ENCODE measurements at places on chromosomes 6 and 20.
A peak's percentile ranks its signal among the peaks of the same experiment; 100 is the strongest.

- DNase-seq: no peak
Measured at GRCh38 chr6:155591741-155592140, 136.1 kb upstream of the NOX3 start.

DNA sequence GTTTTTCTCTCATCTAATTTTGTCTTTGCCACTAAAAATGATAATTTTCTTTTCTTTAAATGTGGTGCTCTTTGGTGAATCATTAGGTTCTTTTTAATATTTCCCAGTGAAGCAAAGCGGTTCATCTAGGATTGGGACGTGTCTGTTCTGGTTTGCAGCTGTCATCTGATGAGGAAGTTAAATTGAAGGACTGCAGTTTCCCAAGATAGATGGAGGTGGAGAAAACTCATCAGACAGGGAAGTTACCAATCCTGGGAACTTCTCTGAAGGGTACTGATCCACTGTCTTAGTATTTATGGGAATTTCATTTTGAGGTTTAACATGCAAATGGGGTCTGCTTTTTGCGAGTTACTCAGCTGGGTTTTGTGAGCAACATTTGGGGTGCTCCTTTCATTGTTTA, 2.4 kb upstream of the AARS2 start:
- DNase-seq: no peak

DNA sequence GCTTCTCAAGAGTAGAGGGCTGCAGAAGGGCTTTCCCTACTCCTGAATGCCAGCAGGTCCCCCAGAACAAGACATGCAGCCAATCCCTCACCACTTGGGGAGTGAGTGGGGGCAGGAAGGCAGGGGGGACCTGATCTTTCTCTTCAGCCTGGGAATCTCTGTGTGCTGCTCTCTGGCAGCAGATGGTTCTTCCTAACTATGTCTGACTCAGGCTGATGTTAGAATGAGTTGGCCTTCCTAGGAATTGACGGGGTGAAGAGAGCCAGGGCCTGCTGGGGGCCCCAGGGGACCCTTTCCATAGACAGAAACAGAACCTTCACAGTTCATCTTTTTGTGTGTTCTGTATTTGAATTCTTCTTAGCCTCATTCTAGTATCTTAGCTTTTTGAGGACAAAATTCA, 29.0 kb upstream of the TCP11 start:
- no peak for DNase-seq

- no peak for DNase-seq
Measured at GRCh38 chr20:36472637-36473090, 68.7 kb upstream of the MYL9 start.

GRCh38 chr20:49132995-49133478, 55.1 kb downstream of the STAU1 start:
- no peak for DNase-seq

- no peak for DNase-seq
Measured at GRCh38 chr20:47326658-47327268, 29.7 kb downstream of the ZMYND8 start.

DNA sequence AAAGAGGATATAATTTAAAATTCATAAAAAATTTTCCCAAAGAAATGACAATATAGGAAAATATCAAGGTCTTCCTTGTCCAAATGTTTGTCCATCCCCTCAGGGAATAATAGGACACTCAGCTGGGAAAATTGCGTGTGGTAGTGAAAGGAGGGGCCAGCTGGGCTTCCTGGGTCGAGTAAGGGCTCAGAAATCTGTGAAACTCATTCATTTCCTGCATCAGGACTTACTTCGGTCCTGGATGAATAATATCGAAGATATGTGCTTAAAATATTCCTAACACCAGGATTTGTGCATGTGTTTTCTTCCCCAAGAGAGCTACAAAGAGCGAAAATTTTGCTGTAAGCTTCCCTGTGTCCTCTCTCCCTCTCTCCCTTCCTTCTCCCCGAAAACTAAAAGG, 118.2 kb upstream of the GJE1 start:
- DNase-seq: no peak

- DNase-seq: no peak
Measured at GRCh38 chr20:41932431-41932830, 314.3 kb upstream of the CHD6 start.

GRCh38 chr20:41063442-41063841, 34.8 kb downstream of the TOP1 start:
- no peak for DNase-seq

DNA sequence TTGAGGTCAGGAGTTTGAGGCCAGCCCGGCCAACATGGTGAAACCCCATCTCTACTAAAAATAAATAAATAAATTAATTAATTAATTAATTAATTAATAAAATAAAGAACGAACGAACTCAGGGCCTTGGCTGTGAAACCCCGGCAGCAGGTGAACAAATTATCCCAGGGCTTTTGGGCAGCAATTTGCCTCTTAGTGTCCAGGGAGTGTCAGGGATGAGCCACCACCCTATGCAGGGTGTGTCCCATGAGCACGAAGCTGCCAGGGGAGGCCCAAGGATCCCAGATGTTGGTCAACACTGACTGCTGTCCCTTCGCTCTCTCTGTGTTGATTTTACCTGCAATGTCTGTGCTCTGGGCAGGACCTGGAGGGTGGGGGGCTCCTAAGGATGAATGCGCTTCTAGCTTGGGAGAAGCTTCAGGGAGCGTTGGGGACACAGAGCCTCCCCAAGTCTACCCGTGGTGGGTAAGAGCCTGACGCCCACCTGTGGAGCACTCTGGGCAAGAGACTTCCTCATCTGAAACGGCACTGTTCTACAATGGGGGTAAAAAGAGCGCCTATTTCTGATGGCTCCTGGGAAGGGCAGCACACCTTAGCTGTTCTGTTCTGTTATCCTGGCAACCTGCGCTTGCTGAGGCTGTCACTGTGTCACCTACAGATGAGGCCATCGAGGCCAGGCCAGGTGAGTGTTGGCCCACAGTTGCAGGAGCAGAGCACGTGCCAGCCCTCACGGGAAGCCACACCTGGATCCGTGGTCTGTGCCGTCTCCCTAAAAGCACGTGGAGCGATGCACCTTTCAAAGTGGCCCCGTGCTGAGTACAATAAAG, 125.5 kb upstream of the CDH4 start:
- DNase-seq: no peak

GRCh38 chr6:135054226-135054568, 425 bp downstream of the HBS1L start:
- DNase-seq: no peak

GRCh38 chr6:124999105-124999764, 37.0 kb downstream of the RNF217 start:
- DNase-seq: no peak

- DNase-seq: no peak
Measured at GRCh38 chr6:139290787-139291311, 949 bp downstream of the TXLNB start.

- DNase-seq: no peak
Measured at GRCh38 chr6:151263967-151264366, 24.2 kb downstream of the AKAP12 start.

- peak; percentile 24 for DNase-seq
Measured at GRCh38 chr6:14123386-14124111, 6.0 kb downstream of the CD83 start.

GRCh38 chr6:40961831-40962230, 77.2 kb downstream of the UNC5CL start:
- no peak for DNase-seq

- no peak for DNase-seq
Measured at GRCh38 chr20:16816192-16816591, 68.0 kb downstream of the OTOR start.

DNA sequence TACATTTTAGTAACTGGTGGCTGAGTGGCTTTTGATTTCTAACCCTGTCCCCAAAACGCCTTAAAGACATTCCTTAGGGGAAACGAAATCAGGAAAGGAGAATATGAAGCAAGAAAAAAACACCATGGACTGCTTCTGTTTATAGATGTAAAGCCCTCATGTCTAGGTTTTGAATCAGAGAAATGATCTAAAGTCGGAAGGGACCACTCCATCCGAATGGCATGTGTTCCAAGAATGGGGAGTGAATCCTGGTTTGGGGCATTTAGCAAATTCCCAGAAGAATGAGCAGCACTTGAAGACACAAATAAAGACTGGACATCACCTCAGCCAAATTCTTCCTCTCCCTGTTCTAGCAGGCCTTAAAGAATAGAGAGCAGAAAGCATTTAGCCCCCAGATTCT, 65.6 kb downstream of the CAP2 start:
- no peak for DNase-seq

DNA sequence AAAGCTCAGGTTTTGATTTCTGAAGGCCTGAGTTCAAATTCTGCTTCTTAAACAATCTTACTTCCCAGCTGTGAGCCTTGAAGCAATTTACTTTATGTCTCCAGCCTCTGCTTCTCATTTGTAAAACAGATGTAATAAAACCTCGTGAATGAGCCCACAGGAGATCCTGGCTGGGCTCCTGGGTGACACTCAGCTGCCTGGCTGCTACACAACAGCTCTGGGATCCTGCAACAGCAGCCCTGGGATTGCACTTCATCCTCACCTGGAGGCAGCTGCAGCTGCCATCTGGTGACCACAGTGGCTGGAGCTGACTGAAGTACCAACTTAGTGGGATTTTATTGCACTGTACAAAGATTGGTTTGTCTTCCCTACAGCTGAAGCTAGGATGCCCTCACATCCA, 98.6 kb downstream of the NDUFAF5 start:
- no peak for DNase-seq

GRCh38 chr6:40640599-40641227, 53.5 kb upstream of the LRFN2 start:
- DNase-seq: peak; percentile 3

DNA sequence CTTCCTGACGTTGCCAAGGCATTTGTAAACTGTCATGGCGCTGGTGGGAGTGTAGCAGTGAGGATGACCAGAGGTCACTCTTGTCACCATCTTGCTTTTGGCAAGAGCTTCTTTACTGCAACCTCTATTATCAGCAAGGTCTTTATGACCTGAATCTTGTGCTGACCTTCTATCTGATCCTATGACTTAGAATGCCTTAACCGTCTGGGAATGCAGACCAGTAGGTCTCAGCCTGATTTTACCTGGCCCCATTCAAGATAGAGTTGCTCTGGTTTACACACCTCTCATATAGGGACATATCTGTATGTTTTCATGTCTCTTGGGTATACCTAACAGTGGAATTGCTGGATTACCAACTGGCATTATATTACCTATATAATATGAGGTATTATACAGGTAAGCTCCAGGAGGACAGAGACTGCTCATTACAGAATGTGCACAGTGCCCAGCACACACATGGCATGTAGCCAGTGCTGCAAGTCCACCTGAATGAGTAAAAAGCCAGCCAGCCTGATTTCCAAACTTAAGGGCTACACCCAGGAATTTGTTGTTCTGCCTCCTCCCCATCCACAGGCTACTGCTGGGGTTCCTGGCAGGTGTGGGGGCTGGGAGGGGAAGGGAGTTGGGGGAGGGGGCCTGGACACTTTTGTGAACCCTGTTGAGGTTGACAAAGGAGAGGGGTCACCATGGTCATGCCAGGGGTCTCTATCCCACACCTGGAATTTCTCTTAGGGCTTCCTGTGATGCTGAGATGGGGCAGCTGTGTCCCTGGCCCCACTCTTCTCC, 35.2 kb upstream of the BLCAP start:
- DNase-seq: no peak

DNA sequence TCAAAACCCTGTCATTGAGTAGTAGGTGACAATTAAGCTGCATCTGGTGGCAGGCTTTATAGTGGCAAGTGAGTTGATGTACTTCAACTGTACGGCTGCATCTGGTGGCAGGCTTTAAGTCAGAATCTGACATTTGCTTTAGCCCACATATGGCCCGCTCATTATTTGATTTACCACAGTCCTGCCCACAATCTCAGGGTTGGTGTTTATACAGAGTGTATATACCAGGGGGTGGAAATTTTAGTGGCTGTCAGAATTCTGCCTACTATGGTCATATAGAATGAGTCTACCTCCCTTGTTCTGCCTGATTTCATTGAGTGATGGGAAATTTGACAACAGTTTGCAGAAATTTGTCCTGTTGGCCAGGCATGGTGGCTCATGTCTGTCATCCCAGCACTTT, 112.3 kb downstream of the SMAP1 start:
- no peak for DNase-seq

- DNase-seq: no peak
Measured at GRCh38 chr20:46844965-46845364, 49.7 kb upstream of the EYA2 start.

GRCh38 chr6:116326996-116327395, 43.8 kb upstream of the DSE start:
- DNase-seq: no peak

GRCh38 chr6:64774881-64775280, 932.1 kb downstream of the EYS start:
- DNase-seq: no peak

DNA sequence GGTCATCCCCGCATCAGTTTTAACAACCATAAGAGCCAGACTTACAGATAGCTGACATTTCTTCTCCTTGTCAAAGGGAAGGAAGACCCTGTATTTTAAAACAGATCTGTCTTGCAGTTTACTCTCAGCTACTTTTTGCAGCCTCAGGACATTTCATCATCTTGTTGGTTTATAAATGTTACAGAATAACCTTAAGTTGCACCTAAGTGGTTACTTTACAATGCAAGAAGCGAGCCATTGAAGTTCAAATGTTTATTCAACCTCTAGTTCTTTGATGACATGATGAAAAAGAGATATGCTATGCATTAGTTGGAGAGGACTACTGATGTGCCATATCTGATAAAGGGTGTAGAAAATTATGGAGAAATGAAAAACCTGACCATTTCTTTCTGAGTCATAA, 187.9 kb upstream of the COL21A1 start:
- DNase-seq: no peak

GRCh38 chr6:148608199-148608951, 138.5 kb upstream of the UST start:
- DNase-seq: no peak

- DNase-seq: no peak
Measured at GRCh38 chr20:47700327-47700726, 85.0 kb downstream of the SULF2 start.

GRCh38 chr6:34938268-34938667, 49.2 kb downstream of the ANKS1A start:
- DNase-seq: no peak

DNA sequence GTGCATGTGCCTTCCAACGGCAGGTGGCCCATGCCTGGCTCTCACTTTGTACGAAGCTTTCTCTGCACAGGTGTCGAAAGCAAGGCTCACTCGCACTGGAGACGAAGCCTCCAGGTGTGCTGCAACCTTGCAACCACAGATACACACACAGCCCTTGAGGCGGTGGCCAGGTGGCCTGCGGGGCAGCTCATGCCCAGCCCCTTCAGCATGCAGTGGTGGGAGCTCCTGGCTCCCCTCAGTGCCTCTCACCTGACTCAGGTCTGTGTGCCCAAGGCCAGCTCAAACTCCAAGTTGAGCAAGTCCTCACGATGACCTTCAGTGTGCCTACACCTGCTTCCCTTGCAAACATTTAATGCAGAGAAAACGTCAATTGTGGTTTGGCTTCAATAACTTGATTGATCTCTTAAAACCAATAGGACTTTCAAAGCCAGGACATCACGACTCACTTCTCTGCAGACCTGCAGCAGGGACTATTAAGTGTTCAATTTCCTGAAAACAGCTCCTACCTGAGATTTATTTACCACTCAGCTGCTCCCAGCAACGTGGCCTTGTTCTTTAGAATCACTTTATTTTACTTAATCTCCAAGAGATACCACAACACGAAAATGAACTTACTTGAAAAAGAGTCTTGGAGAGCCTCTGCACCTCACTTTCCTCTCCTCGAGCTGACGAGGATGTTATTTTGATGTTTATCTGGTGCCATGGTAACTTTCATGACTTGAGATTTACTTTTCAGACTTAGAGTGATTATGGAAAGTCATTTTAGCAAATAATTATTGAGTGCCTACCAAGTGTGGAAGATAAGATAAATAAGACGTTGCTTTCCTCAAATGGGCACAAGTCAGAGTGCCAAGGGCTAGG, 86.3 kb downstream of the SLC22A23 start:
- DNase-seq: no peak

- no peak for DNase-seq
Measured at GRCh38 chr20:1660246-1660645, 2.7 kb upstream of the SIRPG start.

- DNase-seq: no peak
Measured at GRCh38 chr20:50493881-50494253, 16.3 kb upstream of the PTPN1 start.

Measured in hippocampal formation (tissue), 2 donors.